ENCODE measurements at places on chromosomes 4 and X.

DNA sequence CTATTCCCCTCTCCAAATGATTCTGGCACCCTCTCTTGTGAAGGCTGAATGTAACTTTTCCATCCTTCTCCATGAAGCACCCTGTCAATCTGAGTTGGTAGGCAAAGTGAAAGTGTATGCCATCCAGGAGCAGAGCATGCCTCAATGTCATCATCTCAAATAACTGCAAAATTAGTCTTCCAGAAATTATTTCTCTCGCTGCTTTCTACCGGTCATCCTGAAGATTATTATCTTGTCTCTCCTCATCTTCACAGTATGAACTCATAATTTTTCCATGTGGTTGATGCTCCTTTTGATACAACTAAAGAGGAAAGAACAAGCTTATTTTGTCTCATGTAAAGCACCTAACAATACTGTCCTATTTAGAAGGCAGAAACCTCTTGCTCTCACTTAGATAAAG lies 285.5 kb upstream of the PCDH7 start:
- DNase-seq: no peak

GRCh38 chr4:116438981-116439729 lies 646.2 kb downstream of the TRAM1L1 start:
- DNase-seq: peak; percentile 90

DNA sequence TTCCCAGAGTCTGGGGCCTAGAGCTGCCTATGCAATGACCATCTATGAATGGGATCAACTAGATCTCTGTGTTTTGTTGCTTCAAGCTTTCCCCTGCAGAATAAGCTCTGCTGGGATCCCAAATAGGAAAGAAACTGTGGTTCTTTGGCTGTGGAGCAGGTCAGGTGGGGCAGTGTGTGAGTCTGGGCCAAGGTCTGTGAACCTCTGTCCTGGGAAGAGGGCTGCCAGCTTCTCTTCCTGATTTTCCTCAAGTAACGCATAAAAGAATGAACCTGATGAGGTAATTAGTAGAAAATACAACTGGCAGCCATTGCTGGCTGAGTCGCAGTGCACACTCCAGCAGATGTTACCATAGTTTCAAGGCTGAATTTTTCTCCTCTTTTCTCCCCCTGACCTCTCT lies 4.6 kb upstream of the PIN4 start:
- no peak for DNase-seq

DNA sequence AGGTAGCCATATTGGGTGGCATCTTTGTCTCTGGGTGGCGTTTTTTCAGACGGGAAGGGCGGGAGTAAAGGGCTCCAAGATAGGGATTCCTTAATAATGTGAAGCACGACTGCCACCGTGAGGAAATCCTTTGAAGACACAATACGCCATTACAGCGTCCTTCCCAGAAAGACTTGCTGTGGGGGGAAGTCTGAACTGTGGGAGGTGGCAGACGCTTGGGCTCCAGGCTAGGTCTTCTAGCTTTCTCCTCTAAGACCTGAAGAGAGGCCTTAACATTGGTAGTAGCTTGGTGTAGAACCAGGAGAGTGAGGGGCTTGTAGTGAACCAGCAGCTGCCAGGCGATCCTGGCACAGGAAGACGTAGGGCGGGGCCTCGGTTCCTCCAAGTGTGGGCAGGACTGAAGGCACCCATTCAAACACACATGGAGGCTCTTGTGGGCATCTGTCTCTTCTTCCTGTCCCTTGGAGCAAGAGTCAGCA lies 197.3 kb downstream of the OR13H1 start:
- no peak for DNase-seq

GRCh38 chrX:140425712-140426395 lies 79.0 kb downstream of the SOX3 start:
- DNase-seq: no peak

DNA sequence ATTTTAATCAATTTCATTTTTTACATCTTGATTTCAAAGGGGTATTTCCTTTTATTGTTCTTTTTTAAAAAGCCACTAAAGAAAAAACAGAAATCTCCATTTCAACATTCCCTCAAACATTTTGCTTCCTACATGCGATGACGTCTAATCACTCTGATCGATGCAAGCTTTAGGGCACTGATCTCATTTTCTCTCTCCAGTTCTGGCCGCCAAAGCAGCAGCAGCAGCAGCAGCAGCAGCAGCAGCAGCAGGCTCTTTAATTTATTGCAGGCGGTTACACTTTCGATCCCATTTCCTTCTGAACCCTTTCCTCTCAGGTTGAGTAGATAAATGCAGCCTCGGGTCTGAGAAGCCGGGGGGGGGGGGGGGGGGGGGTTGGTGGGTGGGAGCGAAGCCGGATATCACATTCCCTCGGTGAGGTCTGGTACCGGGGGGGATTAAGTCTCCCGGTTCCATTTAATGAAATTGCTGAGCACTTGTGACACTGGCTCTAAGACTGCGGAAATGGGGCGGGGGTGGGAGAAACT lies 3.4 kb upstream of the PCDH7 start:
- DNase-seq: peak; percentile 59

DNA sequence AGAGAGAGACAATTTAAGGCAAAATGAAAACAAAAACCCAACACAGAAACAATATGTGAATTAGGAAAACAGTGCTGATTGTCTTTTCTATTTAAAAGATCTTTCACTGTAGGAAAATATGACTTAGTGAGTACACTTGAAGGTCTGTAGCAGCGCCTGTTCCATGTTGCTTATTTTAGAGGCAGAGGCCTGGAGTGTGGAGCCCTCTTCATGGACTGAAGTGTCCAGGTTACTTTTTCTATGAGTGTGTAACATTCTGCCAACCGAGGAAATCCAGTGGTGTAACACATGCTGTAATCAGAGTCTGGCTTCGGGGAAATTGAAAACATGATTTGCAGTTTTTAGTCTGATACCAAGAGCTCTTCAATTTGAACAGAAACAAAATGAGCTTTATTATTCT lies 64.0 kb upstream of the GPRIN3 start:
- no peak for DNase-seq

- DNase-seq: no peak
These were observed 367.0 kb upstream of the ATOH1 start for GRCh38 chr4:93461541-93461940.

DNA sequence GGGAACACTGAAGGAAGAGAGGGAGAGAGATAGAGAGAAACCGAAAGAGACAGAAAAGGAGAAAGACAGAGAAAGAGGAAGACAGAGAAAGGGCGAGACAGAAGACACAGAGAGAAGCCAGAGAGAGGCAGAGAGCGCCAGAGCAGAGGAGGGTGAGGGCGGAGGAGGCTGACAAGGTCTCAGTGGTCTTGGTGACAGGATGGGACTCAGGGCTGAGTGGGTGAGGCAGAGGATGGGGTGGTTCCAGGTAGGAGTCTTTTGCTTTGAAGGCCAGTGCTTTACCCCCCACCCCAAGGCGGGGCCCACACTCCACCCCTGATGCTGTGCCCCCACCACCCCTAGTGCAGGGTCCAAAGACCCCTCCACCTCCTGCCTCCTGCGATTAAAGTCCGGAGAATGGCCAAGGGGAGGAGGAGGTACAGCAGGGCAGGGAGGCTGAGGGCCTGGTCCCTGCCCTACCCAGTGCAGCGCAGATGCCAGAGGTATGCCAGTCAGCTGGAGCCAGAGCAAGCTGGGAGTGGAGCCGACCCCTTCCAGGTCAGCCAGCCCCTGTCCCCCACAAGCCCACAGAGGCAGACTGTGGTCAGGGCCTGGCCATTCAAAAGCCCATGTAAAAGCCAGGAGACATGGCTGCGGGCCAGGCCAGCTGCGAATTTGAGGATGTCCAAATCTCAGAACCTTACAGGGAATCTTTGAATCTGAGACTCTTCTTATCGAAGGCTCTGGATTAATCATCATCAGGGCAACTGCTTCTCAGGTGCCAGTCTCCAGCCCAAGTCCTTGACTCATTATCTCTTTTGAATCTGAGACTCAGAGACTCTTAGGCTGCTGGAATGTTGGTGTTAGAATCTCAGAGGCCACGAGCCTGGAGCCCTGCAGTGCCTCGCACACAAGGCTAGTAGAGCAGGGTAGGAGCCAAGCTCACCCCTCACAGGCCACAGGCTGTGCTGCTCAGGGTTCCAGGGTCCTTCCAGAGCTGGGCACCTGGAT lies 758 bp downstream of the IQSEC2 start:
- DNase-seq: no peak

DNA sequence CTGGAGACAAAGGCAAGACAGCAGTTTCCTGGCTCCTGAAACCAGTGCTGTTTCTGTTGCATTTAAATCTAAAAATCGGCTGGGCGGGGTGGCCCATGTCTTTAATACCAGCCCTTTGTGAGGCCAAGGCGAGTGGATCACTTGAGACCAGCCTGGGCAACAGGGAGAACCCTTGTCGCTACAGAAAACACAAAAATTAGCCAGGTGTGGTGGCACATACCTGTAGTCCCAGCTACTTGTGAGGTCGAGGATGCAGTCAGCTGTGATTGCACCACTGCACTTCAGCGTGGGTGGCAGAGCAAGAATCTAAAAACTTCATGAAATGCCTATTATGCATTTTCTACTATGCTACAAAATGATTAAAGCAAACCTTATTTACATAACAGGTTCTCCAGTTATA lies 205.4 kb upstream of the ITM2A start:
- DNase-seq: no peak

DNA sequence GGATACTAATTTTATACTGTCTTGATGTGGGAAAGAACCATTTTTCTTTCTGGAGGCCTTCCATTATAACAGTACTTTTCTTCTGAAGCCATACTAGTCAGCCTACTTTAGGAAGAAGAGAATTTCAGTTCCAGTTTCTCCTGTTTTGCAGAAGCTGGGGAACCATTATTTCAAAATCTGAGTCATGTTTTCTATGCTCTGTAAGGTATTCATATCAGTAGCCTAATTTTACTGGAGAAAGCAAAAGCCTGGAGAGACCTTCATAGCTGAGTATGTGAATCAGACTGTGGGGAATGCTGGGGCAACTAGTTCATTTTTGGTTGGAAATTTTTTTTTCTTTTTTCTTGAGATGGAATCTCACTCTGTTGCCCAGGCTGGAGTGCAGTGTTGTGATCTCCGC lies 22.4 kb downstream of the AFF1 start:
- DNase-seq: no peak
